Transverse colon (tissue), 4 donors: ENCODE measurements at places on chromosomes 1 and 21. TPM values are rescaled to one million over a fixed set of nuclear protein-coding genes. Genes with fewer than 3 reads are reported as not detected.

GRCh38 chr21:46636181-46636512, 673 bp downstream of the PRMT2 start:
- no peak for DNase-seq

The KIF26B gene
- 0.79 TPM for total RNA-seq

DNA sequence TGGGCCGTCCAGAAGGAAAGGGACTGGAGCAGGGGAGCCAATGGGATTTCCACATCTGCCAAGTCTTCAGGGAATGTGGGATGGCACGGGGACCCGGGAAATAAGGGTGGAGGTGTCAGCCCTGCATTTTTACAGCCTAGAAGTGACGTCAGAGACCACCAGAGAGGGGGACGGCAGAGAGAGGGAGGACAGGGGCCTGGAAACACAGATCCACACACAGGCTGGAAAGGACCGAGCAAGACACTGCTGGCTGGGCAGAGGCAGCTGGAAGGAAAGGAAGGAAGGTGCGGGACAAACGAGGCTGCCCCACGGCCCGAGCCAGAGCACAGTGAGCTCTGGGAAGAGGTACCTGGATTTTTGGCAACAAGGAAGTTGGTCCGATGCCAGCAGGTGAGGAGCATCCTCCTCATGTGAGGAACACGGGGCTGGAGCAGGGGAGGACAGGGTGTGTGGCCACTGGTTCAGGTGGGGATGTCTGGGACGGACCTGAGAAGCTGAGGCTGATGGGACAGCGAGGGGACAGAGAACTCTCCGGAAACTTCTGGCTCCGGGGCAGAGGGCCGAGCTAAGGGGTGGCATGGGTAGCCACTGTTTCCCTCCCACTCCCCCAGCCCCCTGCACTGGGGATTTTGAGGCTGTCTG, 138.3 kb downstream of the PGBD5 start:
- DNase-seq: no peak

GRCh38 chr1:175597205-175597604, 146.2 kb downstream of the TNR start:
- no peak for DNase-seq

The NEK2 gene
- 4.9 TPM for total RNA-seq

DNA sequence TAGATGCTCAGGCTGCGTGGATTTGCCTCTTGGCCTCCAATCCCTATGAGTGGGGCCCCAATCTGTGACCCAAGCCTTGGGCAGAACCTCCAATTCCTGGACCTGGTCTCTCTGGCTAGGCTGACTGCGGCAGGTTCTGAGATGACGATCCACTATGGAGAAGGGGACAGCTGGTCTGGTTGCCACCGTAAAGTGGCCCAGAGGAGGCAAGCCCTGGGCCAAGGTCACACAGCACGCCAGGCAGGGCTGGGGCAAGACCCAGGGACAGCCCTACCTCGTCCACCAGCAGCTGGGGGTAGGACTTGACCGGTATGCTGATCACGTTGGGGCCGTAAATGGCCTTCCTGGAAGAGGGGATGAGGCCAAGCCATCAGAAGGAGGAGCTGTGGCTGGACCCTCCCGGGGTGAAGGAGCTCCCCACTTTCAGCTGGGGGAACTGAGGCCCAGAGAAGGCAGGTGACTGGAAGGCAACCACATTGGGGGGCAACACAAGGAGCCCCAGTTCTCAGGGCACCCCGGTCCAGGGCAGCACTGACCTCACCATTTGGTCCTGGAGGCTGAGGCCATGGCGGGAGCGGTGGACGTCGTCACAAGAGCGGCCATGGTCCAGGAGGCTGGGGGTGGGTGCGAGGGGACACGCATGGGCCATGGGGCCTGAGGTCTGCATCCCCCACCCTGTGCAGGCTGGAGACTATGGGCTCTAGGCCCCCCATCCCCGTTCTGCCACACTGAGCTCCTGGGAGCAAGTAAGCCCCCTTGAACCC, 9.8 kb downstream of the ATP13A2 start:
- no peak for DNase-seq

DNA sequence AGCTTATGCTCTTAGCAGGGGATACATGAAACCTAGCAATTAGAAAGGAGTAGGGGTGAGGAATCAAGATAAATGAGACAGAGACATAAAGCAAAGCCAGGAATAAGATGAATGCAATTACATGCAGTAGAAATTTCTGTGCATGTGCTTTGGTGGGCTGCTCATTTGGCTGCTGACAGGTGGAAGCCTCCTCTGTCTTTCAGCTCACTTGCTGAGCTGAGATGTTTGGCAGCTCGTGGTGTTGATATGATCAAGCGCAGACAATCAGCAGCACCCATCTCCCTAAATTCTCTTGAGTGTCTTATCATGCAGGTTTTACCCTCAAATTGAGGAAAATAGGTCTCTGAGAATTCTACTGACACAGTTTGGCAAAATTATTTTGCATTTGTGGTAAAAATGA, 108.3 kb upstream of the CD34 start:
- DNase-seq: no peak

DNA sequence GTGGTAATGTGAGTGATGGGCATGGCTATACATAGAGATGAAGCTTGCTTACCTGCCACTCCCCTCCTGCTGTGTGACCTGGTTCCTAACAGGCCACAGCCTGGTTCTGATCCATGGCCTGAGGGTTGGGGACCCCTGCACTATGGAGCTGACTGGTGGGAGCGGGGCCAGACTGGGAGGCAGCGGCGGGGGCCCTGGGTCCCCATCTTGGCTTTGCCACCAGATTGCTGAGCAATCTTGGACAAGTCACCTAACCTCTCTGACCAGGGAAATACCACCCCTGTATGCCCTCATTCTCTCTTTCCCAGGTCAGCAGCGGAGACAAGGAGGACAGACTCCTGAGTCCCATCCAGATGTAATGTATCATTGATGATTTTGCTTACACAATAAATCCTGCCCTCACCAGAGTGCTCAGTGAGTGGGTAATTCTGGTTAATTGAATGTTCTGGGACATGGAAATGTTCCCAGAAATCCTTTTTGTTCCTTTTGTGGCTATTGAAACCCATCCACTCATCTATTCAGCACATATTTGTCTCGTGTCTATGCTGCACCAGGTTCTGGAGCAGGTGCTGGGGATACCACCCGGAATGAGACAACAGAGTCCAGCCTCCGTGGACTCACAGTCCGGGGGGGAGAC, 4.1 kb upstream of the ARHGEF10L start:
- DNase-seq: no peak
